ENCODE measurements at places on chromosomes 5 and 9.

DNA sequence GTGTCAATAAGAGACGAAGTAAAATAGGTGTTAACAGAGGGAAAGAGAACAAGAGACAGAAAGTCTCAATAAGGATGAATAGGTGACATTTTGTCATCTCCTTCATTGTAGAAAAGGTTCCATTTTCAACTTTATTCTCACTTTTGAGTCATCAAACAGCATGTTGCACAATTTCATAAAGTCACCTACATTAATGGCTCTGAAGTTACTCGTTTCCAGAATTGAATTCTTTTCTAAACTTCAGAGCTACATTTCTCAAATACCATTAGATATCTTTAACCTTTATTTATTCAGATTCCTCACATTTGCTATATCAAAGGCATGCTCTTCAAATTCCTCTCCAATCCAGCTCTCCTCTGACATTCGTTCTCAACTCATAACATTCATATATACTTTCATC lies 13.1 kb downstream of the ADAMTS6 start:
- no peak for DNase-seq

DNA sequence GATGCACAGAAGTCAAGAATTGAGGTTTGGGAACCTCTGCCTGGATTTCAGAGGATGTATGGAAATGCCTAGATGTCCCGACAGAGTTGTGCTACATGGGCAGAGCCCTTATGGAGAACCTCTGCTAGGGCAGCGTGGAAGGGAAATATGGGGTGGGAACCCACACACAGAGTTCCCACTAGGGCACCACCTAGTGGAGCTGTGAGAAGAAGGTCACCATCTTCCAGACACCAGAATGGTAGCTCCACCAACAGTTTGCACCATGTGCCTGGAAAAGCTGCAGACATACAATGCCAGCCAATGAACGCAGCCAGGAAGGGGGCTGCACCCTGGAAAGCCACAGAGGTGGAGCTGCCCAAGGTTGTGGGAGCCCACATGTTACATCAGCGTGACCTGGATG lies 104.5 kb downstream of the STK32A start:
- no peak for DNase-seq

DNA sequence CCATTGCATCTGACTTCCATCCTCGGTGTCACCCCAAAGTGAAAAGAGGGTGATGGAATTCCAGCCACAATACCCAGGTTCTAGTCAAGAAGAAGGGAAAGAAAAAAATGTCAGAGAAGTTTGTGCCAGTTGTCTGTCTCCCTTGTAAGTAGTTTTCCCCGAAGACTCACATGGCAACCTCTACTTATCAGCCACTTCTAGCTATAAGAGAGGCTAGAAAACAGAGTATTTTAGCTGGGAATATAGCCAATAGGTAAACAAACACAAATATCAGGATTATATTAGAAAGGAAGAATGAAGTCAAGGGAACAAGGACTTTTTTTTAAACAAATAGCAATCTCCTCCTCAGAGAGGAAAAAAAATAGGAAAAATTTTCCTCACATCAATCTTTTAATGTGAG lies 12.2 kb upstream of the ISL1 start:
- no peak for DNase-seq

DNA sequence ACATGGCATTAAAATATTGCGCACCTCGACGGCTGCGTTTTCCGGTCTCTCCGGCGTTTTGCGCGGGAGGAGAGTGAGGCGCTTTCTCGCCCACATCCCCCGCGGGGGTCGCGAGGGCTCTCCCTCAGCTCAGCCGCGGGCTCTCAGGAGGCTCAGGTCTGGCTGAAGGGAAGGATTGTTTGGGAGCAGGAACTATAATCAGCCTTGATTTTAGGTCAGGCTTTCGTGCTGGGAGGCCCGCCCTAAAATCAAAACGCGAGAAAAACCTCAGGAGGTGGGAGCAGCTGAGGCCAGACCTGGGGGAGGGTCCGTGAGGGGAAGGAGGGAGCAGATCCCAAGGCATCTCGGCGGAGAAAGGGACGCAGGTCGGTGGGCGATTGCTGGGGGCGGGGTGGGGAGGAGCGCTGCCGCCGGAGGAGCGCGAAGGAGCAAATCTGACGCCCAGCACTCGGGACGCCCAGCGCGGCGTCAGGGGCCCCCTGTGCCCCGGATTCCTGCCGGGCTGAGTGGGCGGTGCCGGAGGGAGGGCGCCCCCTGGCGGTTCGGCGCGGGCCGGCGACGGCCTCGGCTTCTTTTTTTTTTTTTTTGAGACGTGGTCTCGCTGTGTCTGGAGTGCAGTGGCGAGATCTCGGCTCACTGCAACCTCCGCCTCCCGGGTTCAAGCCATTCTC lies 18.7 kb upstream of the RNF130 start:
- DNase-seq = peak; percentile 70

DNA sequence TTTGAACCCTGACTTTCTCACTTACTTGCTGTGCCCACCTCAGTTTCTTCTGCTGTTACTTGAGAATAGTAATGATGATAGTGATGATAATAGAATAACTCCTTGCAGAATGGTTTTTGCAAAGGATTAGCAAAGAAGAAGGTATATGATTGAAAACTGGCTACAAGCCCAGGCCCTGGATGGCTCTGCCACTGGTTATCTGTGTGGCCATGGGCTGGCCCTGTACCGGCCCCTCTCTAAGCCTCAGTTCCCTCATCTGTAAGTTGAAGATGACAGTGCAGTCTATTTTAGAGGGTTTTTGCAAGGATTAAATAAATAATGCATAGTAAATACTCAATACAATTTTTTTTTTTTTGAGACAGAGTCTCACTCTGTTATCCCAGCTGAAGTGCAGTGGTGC lies 6.2 kb downstream of the TTLL11 start:
- DNase-seq = no peak

DNA sequence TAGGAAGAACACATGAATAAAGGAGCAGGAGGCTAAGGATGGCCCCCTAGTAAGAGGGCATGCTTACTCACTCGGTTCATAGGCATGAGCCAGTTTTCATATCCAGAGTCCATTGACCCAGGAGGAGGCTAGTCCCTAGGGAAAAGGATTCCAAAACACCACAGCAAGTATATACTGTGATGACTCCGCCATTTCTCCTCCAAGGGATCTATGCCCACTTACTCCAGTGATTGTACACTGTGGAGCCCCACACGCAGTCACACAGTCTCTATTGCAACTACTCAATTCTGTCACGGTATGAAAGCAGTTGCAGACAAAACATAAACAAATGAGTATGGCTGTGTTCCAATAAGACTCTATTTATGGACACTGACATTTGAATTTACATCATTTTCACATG lies 117.7 kb upstream of the ALDH1B1 start:
- no peak for DNase-seq

- no peak for DNase-seq
These were observed 110.1 kb upstream of the RAD23B start for GRCh38 chr9:107172979-107173347.

GRCh38 chr9:132144708-132145365 lies 17.0 kb upstream of the NTNG2 start:
- peak; percentile 8 for DNase-seq

- no peak for DNase-seq
These were observed 112.2 kb upstream of the LHFPL2 start for GRCh38 chr5:78760770-78761169.

DNA sequence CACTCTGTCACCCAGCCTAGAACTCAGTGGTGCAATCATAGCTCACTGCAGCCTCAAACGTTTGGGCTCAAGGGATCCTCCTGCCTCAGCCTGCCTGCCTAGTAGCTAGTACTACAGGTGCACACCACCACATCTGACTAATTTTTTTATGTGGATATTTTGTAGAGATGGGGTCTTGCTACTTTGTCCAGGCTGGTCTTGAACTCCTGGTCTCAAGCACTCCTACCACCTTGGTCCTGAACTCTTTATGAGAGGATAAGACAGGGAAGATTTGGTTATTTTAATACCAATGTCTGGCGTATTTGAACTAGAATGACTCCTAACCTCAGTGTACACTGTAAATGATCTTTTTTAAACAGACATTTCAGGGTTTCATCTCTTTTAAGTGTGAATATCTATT lies 9.0 kb downstream of the GPR107 start:
- DNase-seq = no peak

DNA sequence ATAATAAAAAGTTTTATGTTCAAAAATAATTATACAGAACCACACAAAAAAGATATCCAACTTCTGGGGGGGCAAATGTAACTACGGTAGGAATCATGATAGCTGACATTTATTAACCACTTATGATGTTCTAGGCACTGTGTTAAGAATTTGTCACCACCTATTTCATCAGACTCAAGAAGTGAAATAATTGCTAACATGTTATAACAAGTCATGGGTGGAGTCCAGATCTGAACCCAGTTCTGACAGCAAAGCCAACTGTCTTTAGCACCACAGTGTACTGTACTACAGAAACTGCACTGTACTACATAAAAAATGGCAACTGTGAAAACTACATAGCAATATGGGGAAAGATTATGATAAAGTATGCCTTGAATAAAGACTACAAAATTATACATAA lies 3.0 kb upstream of the SAP30L start:
- DNase-seq = no peak

DNA sequence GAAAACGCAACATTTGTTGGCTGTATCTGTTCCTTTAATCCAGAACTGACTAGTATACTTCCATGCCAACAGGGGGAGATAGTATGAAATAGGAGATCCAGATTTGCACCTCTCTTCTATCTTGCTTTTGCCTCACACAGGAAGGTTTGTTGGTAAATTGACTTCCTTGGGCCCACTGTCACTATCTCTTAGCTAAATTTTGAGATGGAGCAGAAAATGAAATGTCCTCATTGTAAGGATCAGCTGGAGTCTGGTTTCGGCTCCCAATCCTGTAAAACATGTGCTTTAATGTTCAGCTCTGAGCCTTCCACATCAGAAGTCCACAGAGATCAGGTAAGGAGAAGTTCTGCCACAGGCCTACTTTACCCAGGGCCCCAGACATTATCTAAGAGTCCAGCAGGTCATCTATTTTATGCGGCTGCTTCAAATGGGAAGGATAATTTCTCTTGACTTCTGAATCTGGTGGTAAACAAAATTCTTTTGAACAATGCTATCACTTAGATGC lies 176.8 kb downstream of the FER start:
- no peak for DNase-seq

DNA sequence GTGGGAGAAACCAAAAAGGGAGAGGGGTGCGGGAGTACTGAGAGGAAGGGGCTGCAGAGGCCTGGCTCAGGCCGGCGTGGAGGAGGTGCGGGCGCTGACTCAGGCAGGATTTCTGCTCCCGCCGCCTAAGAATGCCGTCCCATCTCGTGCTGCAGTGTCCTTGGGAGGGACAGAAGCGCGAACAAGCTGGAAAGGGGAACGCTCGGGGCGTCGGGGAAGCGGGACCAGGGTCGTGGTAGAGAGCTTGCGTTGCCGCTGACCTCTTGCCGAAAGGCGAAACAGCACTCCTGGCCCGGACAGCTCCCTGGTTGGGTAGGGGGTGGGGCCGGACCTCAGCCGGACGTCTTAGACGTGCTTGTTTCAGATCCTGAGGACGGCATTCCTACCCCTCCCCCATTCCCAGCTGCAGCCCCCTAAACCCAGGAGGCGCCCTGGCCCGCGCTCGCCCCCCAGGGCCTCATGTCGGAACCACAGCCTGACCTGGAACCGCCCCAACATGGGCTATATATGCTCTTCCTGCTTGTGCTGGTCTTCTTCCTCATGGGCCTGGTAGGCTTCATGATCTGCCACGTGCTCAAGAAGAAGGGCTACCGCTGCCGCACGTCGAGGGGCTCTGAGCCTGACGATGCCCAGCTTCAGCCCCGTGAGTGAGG lies 1.1 kb downstream of the RELL2 start:
- no peak for DNase-seq

- no peak for DNase-seq
These were observed 1.4 kb upstream of the FOXI1 start for GRCh38 chr5:170104299-170104698.

GRCh38 chr9:134372581-134373267 lies 46.5 kb downstream of the RXRA start:
- DNase-seq = no peak
